ENCODE measurements at places on chromosomes 1 and 21.

DNA sequence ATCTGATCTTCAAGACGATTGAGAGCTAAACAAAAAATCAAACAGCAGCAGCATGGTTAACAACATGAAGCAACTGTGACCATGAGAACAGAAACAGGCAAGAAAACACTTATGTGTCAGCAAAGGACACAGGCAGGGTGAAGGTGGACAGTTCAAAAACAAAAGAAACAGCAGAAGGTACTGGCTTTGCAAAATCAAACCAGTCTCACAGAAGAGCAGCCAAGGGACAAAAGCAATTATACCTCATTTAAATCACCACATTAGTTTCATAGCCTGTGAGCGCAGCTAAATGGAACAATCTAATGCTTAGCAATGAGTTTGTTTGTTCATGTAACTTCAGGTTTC lies 59.1 kb downstream of the CAPN2 start:
- no peak for DNase-seq

GRCh38 chr1:208101661-208102431 lies 142.3 kb downstream of the PLXNA2 start:
- no peak for DNase-seq

GRCh38 chr1:113508364-113509164 lies 118.2 kb downstream of the MAGI3 start:
- no peak for DNase-seq

GRCh38 chr1:42934541-42935312 lies 23.9 kb downstream of the SLC2A1 start:
- DNase-seq = no peak

- no peak for DNase-seq
Observed at GRCh38 chr1:76548513-76549100, 318.7 kb upstream of the ST6GALNAC5 start.

DNA sequence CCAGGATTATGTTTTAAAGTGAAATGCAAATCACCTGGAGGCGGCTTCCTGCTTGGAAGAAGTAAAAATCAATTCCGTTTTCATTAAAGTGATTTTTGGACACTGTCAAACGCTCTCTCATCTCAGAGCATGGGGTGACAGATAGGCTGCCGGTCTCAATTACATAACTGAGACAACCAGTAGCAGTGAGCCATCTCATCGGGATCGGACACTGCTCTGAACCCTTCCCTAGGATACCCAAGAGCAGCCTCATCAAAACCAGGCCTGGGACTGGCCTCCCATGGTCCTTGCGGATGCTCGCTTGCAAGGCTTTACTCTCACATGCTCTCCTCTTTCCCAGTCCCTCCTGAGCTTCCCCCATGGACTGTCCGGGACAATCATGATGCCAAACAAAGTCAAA lies 12.1 kb downstream of the KCND3 start:
- no peak for DNase-seq

DNA sequence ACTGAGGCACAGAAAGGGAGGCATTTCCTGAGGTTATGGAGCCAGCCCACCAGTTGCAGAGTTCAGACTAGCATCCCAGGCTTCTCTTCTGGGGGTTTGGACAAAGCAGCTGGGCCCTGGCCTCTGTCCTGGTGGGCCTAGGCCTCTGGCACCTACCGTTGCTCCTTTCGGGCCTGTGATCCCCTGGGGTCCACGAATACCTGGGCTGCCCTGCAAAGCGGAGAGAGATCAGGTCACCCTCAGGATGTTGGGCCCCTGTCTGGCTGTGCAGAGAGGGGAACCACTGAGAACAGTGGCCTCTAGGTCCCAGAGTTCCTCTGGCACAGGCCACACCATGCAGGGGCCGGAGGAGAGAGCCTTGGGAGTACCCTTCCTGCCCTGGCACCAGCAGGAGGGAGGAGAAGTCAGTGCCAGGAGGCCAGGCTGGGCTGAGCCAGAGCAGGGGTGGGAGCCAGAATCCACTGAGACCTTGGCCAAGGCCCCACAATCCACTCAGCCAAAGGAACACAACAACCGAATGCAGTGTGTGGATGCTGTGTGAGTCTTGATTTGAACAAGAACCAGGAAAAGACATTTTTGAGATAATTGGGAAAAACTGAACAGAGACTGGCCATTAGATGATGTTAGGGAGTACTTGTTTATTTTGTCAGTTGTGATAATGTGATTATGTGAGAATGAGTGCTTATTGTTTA lies 8.9 kb downstream of the COL9A2 start:
- no peak for DNase-seq

DNA sequence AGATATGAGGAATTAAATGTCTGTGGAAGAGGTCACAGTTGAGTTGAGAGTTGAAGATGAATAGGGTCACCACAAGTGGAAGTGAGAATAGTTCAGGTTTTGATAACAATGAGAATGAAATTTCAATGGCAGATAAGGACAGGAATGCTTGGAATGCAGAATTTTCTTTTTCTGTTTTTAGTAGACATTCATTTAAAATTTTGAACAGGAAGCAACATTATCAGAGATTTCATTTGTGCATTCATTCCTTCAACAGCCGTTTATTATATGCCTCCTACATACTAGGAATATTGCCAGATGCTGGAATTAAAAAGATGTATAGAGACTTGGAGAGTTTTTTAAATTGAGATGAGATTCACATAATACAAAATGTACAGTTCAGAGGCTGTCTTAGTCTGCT lies 126.8 kb downstream of the ITSN1 start:
- DNase-seq = no peak

All from NCI-H460 (cell line).